ENCODE measurements at places on chromosomes 5 and 9.

DNA sequence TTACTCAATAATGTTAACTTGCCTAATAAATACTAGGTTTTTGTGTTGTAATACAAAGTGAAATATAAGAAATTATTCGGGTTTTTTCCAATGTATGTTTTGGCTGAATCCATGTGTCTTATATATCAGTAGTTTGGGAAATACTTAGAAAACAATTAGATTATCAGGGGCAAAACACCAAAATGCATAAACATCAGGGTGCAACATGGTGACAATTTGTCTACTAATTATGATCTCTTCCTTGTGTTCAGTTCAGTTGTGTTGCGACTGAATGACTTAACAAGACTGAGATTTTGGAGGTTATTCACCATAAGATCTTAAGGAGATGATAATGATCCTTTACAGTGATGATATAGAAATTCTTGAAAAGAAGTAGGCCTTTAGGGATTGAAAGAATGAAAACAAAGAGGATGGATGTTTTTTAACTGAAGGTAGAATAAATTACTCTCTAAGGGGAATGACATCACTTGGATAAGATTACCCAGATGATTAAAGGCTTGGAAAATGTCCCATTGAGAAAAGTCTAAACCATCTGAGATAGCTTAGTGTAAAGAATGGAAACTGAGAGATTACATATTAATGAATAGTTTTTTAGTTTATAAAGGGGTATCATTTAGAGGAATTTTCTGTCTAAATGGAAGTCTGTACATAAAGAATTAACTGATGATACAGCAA lies 415.8 kb downstream of the SPATA31D1 start:
- DNase-seq = no peak

DNA sequence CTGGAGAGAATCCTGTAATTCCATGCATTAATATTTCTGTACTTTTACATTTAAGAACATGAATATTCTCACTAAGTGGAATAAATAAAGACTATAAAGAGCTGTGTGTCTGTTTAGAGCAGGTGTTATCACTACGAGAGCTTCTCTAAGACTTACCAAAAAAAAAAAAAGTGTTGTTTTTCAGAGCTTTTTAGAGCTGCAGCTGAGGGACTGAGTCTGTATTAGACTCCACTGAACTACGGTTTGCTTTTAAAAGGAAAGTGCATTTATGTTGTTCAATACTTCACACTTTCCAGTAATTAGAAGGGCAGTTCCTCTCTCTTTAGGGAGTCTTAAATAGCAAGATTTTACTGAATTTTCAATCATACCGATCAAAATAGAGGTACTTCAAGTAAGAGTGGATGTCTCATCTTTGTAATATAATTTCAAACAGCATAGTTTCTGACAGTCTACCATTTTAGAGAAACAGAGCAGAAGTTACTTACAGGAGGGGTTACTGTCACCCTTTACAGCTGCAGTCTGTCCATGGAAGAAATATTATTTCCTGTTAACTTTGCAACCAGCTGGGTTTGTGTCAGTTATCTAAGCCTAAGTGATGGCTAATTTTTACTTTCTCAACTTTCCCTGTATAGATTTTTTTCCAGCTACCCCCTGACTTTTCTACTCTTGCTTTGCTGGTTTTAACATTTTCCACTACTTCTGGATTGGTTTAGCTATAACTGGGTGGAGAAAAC lies 2.4 kb downstream of the SYK start:
- DNase-seq = no peak

- DNase-seq = no peak
Observed at GRCh38 chr5:66513130-66513529, 83.1 kb upstream of the MAST4 start.

- no peak for DNase-seq
Observed at GRCh38 chr5:115126303-115126702, 43.4 kb downstream of the TRIM36 start.

DNA sequence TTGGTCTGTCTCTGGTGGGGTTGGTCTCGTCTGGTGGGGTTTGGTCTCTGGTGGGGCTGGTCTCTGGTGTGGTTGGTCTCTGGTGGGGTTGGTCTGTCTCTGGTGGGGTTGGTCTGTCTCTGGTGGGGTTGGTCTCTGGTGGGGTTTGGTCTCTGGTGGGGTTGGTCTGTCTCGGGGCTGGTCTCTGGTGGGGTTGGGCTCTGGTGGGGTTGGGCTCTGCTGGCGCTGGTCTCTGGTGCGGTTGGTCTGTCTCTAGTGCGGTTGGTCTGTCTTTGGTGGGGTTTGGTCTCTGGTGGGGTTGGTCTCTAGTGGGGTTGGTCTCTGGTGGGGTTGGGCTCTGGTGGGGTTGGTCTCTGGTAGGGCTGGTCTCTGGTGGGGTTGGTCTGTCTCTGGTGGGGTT lies 16.3 kb upstream of the CD74 start:
- no peak for DNase-seq

- no peak for DNase-seq
Observed at GRCh38 chr9:93657331-93658111, 81.1 kb downstream of the PHF2 start.

DNA sequence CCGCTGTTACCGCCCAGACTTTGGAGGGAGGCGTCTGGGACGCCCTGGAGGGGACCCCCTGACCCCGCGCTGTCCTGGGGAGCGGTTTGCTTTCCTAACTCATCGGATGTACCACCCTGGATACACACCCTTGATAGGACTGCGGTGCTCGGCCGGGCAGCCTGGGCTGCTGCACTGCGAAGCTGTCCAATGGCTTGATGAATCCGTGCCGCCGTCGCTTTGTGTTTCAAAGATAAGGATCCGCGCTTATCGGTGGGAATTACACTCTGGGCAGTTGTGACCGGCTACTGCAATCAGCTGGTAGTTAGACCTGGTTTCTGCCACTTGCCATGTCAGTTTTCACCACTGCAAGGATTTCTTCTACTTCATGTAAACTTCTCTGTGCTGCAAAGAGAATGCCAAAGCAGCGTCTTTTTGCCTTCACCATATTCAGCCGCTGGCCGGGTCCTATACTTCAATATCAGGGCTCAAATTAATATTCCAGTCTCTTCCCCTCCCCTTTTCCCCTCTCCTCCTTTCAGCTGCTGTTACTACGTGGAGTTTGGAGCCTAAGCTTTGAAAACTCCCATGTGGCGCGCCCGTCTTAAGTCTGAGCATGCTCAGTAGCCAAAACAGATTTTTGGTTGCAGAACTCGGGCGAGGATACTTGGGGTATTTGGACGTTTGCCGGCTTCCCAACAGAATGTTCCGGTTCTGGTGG lies 727 bp downstream of the SMAD5 start:
- peak; percentile 7 for DNase-seq

GRCh38 chr5:168273056-168273980 lies 18.1 kb upstream of the WWC1 start:
- DNase-seq = no peak

- no peak for DNase-seq
Observed at GRCh38 chr9:96494215-96494800, 44.3 kb downstream of the HABP4 start.

DNA sequence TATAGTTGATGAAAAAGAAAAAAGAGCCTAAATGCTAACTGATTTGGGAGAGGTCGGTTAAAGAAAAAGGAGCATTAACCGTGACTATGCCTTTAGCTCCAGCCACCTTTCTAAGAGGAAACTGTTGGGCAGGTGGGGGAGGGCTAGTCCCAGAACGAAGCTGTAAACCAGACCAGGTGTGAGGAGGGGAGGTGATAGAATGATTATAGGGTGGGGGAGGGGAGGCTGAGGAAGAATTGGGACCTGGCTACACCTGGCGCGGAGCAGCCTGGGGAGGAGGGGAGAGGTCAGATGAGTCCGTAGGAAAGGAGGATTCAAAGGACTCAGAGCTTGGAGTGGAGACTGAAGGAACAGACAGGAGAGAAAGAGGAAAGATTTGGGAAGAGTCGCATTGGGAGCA lies 73.4 kb downstream of the PHAX start:
- DNase-seq = no peak

- no peak for DNase-seq
Observed at GRCh38 chr9:7338586-7339281, 460.8 kb downstream of the DMAC1 start.

- DNase-seq = peak; percentile 84
Observed at GRCh38 chr5:142324871-142325724, at the start of gene SPRY4. TSS of gene SPRY4 (minus strand) at chr5:142325021. CDS start at chr5:142315108, 9,913 bp downstream.

DNA sequence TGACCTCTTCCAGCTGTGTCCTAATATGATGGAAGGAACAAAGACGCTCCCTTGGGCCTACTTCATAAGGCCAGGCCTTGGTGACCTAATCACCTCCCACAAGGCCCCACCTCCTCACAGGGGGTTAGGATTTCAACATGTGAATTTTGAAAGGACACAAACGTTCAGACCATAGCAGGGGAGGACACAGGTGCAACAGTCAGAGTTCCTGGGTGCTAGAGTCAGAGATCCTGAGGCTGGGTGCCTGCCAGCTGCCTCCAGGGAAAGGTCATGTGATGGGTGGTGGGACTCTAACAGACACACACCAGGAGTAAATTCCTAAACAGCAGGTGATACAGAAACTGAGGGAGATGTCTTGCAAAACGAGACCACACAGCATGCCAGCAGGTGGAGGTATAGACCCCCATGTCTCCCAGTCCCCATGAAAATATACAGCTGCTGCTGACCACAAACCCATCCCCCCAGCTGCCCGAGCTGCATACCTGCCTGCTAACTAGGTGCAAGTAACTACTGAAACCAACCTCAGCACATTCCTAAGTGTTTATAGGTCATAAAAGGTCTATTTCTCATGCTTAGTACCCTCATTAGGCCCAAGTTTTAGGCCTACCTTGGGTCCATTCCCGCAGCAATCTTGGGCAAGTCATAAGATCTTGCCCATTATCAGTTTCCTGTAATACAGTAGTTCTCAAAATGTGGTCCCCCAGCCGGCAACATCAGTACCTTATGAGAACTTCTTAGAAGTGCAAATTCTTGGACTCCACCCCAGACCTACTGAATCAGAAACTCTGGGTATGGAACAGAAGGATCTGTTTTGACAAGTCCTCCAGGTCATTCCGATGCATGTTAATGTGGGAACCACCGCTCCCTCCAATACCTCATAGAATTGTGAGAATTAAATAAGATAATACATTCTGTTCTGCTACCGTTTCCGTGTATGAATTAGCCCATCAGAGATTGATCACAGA lies 245.3 kb downstream of the ENC1 start:
- no peak for DNase-seq

- no peak for DNase-seq
Observed at GRCh38 chr9:69090140-69090750, 54.7 kb downstream of the FXN start.

DNA sequence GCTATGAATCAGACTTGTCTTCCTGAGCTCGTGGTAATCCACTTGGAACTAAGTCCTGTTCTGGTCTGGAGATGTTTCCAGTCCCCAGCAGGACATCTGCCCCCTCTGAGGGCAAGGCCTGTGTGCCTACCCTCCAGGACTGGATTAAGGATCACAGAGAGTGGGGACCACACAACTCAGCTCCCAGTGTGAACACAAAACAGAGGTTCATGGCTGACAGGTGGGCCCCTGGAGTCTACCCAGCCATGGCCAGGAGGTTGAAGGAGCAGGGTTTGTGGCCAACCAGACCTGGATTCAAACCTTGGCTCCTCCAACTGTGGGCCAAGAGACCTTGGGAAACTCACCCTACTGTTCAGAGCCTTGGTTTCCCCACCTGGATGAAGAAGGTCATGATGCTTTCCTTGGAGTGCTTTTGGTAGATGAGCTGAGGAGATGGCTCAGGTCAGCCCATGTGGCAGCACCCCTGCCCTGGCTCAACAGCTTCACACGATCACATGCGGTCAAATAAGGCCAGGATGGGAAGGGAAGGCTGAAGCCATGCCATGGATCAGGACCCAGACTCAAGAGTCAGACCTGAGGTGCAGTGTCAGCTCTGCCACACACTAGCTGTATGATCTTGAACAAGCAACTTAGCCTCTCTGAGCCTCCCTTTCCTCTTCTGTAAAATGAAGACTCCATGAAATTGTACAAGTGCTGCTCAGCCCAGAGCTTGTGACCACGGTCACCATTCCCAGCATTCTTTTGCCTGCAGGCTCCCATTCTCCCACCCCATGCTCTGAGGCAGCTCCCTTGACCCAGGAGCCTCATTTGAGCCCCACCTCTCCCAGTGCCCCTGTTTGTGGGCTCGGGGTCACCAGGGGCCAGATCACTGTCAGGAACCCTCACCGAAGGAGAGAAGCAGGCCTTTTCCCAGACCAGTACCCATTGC lies 27.3 kb upstream of the ANGPTL2 start:
- no peak for DNase-seq

GRCh38 chr5:34053133-34053532 lies 10.1 kb upstream of the C1QTNF3 start:
- no peak for DNase-seq

- no peak for DNase-seq
Observed at GRCh38 chr9:83056174-83056573, 6.8 kb downstream of the RASEF start.

DNA sequence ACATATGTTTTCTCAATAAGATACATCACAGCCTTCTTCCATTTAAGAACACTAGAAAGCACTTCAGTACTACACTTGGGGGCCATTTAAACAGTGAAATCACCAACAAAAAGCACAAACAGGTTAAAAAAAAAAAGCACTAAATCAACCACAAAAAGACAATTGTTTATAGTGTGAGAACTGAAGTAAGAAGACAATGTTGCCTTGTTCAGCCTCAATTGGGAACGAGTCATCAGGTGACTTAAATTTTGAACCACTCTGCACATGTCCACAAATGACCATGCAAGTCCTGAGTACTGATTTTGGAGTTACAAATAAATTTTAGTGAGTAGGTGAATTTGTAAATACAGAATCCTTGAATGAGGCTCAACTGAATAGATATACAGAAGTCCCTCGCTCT lies 37.2 kb upstream of the HNRNPA0 start:
- DNase-seq = no peak

- no peak for DNase-seq
Observed at GRCh38 chr5:142545650-142546322, 140.1 kb downstream of the FGF1 start.

GRCh38 chr9:22986556-22986955 lies 539.9 kb downstream of the DMRTA1 start:
- DNase-seq = no peak

DNA sequence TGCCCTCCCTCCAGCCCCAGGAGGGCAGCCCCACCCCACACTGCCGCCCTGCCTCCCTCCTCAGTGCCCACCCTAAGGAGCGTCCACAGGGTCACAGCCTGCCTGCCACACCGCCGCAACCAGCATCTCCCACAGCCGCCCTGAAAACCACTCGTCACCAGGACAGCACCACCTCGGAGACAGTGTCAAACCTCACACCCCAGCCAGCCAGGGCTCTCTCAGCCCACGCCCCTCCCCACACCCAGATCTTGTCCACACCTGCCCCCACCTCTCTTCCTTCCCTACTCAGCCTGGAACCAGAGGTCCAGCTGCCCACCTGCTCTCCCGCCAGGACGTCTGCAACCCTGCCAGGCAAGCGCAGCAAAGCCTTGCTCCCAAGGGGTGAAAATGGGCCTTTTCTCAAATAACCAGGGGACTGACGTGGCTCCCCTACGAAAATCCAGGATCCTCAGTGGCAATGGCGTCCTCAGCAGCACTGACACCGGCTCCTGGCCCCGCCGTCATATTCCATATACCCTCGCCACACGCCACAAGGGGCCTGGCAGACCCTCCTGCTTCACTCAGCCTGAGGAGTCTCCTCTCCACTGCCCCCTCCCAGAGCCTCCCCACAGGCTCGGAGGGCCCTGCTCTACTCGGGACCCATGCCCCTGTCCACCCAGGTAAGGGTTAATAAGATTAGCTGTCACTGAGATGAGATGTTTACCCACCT lies 71.0 kb upstream of the ADAMTS2 start:
- DNase-seq = no peak

- no peak for DNase-seq
Observed at GRCh38 chr5:158718738-158719505, 380.8 kb downstream of the EBF1 start.

GRCh38 chr5:31731710-31732301 lies 92.9 kb downstream of the PDZD2 start:
- no peak for DNase-seq
